ENCODE measurements at places on chromosomes 3 and 15.

DNA sequence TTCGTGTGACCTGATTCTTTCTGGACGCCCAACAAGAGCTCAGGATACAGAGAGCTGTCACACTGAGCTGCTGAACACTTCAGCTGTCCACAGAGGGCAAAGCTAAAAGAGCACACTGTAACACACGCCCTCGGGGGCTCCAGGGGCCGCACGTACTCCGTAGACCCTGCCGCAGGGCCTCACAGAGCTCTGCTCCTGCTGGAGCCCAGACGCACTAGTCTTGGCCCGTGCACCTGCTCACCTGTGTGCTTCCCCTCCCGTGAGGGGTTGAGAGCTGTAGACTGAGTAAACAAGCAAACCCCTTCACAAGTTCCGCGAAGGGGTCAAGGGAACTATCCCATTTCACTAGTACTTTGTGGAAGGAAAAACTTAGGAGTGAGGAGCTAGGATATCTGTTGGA lies 30.7 kb upstream of the TUSC7 start:
- DNase-seq: no peak

- no peak for DNase-seq
Observed at GRCh38 chr15:48963524-48964113, at the start of gene SHC4. TSS of gene SHC4 (minus strand) at chr15:48963919. CDS start at chr15:48963015, 904 bp downstream.

DNA sequence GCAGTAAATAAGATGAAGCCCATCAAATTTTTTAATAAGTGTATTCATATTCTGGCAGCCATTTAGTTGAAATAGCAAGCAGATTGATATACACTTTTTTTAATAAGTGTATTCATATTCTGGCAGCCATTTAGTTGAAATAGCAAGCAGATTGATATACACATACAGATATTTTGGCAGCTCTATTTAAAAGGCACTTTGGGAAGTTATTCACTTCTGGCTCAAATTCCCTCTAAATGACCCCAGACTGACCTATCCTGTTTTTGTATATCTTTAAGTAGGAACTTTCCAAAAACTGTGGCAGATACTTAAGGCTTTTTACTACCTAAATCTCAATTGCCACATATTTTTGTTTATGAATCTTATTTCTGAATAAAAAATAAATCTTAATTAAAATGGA lies 122.3 kb downstream of the PLD1 start:
- DNase-seq: no peak

GRCh38 chr3:141725036-141725435 lies 13.1 kb upstream of the RNF7 start:
- no peak for DNase-seq

GRCh38 chr15:77144492-77145070 lies 73.7 kb upstream of the TSPAN3 start:
- DNase-seq: no peak

DNA sequence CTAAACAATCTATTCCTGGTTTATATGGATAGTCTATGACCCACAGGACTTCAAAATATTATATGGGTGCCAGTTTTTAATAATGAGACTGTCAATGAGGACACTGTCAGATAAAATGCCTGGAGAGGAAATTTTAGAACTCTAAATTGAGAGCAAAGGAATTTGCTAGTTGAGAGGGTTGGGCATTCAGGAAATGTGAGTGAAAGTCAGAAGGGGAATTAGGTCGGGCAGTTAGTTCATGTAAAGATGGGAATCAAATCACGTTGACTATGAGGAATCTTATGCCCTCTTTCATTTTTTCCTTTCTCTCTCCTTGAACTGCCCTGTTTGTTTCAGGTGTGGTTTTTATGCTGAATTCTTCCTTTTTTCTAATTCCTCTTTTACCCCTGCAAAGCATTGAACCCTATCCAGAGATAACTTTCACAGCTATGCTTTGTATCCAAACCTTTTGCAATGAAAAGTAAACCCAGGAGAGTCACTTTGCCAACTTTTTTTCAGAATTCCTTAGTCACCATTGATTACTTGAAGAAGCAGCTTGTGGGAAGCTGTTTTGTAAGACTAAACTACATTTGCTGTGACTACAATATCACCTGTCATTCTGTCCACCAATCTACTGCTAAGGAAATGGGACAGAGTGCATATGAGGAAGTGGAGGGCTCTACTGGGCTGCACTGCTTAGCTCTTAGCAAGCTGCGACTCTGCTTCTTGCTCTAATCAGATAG lies 27.8 kb downstream of the CHP1 start:
- DNase-seq: no peak

DNA sequence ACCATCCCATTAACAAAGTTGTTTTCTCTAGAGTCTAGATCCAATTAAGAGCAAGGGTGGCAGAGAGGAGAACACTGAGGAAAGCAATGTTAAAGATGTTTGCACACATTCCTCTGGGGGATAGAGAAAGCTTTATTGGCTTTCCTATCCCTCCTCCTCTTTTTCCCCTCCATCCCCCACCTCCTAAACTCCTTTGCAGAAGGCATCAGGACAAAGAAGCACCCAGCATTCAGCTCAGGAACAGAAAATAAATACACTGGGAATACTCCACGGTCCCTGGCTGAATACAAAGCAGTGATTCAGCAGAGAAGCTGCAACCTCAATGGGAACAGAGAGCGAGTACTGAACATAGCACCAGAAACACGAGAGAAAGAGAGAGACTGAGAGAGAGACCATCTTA lies 21.9 kb downstream of the LSAMP start:
- no peak for DNase-seq

- DNase-seq: no peak
Observed at GRCh38 chr15:88932271-88932874, 19.2 kb upstream of the MFGE8 start.

- DNase-seq: no peak
Observed at GRCh38 chr3:137325170-137325569, 367.4 kb downstream of the IL20RB start.

DNA sequence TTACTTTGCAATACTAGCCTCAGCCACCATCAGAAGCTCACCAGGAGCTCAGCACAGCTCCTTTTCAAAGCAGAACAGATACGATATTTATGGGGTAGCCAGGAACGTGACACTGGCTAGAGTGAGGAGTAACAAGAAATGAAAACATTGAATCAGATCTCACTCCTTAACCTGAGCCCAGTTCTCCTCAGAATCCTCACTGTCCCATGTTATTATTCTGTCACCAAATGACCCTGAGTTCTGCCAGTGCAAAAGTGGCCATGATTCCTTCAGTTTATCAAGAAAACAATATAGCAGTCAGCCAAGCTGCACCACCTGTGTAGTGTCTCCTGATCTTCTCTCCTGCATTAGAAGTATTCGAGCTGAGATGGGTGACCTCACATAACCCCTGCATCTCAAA lies 956.7 kb downstream of the TUSC7 start:
- no peak for DNase-seq

GRCh38 chr15:65095011-65095746 lies 18.6 kb downstream of the KBTBD13 start:
- no peak for DNase-seq

- DNase-seq: no peak
Observed at GRCh38 chr3:150635526-150635925, 32.4 kb downstream of the SELENOT start.

DNA sequence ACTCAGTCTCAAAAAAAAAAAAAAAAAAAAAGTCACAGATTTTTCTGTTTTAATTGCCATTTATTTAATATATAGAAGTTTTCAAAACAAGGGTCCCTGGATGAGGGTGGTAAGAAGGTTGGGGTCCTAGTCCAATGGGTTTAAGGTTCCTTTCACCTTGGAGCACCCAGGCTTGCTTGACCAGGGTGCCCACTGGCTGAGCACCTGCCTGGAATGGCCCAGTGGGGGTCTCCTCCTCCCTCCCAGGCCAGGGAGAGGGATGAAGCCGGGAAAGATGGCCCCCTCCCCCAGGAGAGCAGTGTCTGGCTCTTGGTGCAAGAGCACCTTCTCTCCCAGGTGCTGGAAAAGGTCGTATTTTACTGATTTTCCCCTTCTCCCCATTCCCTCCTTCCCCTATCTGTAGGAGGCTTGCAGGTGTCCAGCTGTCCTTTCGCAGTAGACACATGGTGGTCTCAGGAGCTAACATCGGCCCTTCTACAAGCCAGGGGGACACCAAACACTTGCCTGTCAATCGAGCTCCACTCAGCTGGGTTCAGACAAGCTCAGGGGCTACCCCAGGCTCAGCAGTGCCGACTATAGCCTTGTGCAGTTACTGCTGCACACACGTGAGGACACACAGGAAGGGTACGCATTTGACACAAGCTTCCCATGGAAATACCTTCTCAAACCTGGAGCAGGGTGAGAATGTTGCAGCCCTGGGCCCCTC lies 112.3 kb upstream of the KLF13 start:
- no peak for DNase-seq

- no peak for DNase-seq
Observed at GRCh38 chr3:138227650-138228049, 40.5 kb downstream of the ARMC8 start.

Measured in effector CD4-positive, alpha-beta T cell (primary cell).